Activated CD8-positive, alpha-beta memory T cell treated with anti-CD3 and anti-CD28 coated beads, Interleukin-2, amount 10 ng/mL, durations not matched to agents 7 days and 5 days (primary cell): ENCODE measurements at places on chromosomes 4 and X.

GRCh38 chrX:118974088-118974907 lies at the start of gene LONRF3:
Gene LONRF3 (plus strand): TSS chrX:118974618. CDS start chrX:118974781, 163 bp downstream.
- H3K27ac ChIP-seq, result no peak within 1 kb of the TSS
- H3K27me3 ChIP-seq, result peaks cover 46% of the 10 kb centered on the region
- peaks cover 9% of the 10 kb centered on the region for H3K4me1 ChIP-seq
- peak; percentile 50 for DNase-seq

GRCh38 chr4:89254847-89255246 lies 52.8 kb downstream of the GPRIN3 start:
- H3K27ac ChIP-seq, result peak overlapping the region; percentile 55
- H3K4me3 ChIP-seq, result no peak overlapping the region
- peaks cover 53% of the 10 kb centered on the region for H3K4me1 ChIP-seq
- no peaks in the 10 kb centered on the region for H3K27me3 ChIP-seq

DNA sequence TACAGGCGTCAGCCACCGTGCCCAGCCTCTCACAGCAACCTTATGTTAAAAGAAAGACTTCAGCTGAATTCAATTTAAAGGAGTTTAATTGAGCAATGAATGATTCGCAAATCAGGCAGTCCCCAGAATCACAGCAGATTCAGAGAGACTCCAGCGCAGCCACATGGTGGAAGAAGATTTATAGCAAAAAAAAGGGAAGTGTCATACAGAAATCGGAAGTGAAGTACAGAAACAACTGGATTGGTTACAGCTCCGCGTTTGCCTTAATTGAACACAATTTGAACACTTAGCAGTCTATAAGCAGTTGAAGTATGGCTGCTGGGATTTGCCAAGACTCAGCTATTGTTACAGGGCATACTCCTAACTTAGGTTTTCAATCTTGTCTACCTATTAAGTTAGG lies 19.8 kb downstream of the CENPVL3 start:
- H3K27me3 ChIP-seq, result peaks cover 11% of the 10 kb centered on the region
- H3K36me3 ChIP-seq, result no peaks in the 10 kb centered on the region
- DNase-seq, result no peak
- no peaks in the 10 kb centered on the region for H3K4me1 ChIP-seq
- no peak overlapping the region for H3K27ac ChIP-seq

DNA sequence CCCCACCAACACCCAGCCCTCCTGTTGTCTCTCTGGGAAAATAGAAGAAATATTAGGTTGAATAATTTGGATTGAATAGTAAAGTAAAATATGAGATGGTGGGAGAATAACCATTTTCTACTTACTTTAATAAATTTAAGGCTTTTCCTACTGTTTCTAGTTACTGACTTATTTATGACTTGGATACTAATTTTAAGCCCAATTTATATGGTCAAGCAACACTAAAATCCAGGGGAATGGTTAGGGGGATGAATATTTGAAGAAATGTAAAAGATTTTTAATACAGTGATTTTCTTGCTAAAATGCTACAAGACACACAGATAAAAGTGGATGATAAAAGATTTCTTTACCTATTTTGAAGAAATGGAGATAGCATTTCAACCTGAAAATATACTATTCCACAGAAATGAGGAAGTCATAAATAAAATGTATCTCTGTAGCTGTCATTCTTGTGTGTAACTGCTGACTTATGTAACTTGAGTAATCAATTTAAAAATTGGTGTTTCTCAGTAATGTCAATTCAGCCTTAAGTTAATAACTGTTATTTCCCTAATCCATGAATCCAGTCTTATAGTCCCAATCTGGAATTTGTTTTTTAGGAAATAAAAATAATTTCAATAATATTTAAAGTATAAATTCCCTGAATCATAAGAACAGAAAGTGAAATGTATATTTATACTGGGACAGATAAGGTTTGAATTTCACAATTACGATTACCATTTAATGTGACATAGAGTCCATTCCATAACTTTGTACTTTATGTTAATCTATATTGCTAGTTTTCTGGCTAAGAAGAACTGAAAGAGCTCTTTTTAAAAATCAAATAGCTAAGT lies 24.3 kb upstream of the IL2 start:
- H3K36me3 ChIP-seq, result no peaks in the 10 kb centered on the region
- no peak overlapping the region for H3K27ac ChIP-seq
- H3K4me3 ChIP-seq, result no peak overlapping the region
- peaks cover 3% of the 10 kb centered on the region for H3K4me1 ChIP-seq

- no peak overlapping the region for H3K4me3 ChIP-seq
- no peak overlapping the region for H3K27ac ChIP-seq
- H3K27me3 ChIP-seq, result no peaks in the 10 kb centered on the region
- peaks cover 13% of the 10 kb centered on the region for H3K36me3 ChIP-seq
- DNase-seq, result no peak
Measured at GRCh38 chr4:122898370-122899150, 23.8 kb downstream of the NUDT6 start.

DNA sequence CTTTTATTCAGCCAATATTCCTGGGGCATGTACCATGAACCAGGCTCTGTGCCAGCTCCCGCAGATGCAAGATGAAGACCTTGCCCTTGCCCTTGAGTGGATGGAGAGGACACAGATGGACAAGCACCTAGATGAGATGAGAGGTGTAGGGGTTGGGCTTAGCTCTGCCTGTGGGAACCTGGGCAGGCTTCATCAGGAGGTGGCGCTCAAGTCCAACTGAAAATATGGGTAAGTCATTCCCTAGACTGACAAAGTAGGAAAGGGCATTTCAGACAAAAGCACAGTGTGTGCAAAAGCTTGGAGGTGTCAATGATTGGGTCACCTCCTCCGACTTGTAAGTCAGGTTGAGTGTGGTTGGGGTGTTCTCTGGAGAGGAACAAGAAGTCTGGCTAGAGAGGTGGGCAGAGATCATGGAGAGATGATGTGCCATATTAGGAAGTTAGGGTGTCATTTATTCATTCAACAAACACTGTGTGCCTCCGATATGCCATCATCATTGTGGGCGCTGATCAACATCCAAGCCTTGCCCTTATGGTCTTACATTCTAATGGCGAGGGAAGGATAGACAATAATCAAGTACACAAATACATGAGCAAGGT lies 64.6 kb downstream of the ANAPC4 start:
- no peak overlapping the region for H3K4me3 ChIP-seq
- DNase-seq, result peak; percentile 44
- no peaks in the 10 kb centered on the region for H3K27me3 ChIP-seq
- H3K36me3 ChIP-seq, result no peaks in the 10 kb centered on the region
- H3K27ac ChIP-seq, result no peak overlapping the region
- H3K4me1 ChIP-seq, result no peaks in the 10 kb centered on the region
